ENCODE measurements at places on chromosomes 2 and 18.
A peak's percentile ranks its signal among the peaks of the same experiment; 100 is the strongest.

GRCh38 chr2:72800492-72800891 is 25.3 kb downstream of the EXOC6B start:
- no peak for DNase-seq

GRCh38 chr18:42961298-42961697 is 154.2 kb downstream of the RIT2 start:
- no peak for DNase-seq

DNA sequence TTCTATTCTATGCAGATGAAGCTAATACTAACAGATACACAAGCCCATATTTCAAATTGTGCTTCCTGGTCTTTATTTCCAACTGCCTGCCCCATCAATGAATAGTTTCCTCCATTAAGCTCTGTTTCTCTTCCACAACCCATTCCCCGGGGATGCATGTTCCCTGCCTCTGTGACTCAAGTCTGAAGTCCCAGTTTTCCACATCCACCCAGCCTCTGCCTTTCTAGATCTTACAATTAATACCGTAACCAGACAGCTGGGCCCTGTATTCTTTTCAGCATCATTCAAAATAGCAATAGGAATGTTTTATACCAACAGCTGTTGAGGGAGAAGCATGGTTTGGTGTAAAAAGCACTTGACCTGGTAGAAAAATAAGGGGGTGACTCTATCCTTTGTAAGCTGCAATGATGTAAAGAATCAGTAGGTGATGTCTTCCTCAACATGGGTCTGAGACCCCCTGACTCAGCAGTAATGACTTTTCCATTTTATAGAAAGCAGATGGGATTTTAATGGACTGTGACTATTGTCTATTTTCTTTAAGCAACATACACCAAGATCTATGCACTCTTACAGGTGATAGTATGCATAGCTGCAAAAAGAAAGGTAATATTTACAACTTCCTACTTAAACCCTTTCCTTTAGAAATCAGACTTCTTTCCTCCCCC is 46.1 kb upstream of the DAPL1 start:
- no peak for DNase-seq

DNA sequence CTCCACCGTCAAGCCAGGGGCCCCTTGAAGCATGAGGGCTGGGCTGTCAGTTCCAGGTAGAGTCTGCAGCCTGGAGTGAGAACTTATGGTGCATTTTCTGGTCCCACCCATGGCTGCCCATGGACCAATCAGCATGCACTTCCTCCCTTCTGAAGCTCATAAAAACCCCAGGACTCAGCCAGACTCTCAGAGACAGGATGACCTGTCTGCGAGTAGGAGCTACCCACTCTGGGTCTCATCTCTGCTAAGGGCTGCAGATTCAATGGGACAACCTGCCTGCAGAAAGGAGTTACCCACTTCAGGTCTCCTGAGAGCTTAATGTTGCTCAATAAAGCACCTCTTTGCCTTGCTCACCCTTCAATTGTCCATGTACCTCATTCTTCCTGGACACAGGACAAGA is 9.4 kb upstream of the DUSP19 start:
- DNase-seq: no peak

DNA sequence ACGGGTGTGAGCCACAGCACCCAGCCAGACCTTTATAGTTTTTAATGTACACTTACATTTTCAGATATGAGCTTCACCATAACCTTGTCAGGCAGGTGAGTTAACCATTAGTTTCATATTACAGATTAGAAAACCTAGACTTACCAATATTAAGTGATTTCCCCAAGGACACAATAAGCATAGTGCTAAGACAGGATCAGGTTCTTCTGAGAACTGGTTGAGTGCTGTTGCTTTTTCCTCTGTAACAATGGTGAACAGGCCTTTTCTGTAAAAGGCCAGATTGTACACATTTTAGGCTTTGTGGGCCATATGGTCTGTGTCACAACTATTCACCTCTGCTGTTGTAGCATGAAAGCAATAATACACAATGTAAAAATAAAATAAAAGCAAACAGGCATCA is 332.0 kb downstream of the PIK3C3 start:
- no peak for DNase-seq

DNA sequence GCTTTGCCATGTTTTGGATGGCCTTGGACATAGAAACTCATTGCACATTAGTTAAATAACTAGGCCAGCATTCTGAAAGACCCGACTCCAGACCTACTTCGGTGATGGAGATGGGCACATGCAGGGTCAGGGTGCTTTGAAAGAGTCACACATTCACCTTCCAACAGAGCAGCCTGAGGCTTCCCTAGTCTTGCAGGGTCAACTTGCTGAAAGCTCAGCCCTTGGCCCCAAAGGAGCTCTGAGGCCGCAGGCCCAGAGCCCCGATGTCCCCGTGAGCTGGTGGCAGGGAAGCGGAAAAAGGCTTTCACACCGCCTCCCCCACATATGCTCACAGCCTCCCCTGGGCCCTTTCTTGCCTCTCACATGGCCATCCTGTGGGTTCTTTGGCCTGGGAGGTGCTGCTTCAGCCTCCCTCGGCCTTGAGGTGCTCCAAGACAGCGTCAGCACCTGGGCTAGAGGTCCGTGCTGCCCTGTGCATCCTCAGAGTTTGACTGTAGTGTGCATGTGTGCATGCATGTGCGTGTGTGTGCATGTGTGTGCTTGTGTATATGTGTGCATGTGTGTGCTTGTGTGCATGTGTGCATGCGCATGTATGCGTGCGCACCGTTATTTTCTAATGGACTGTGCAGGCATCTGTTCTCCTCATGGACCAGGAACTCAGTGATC is 21.6 kb downstream of the LDLRAD4 start:
- no peak for DNase-seq

GRCh38 chr2:55751966-55752365 is 58.3 kb upstream of the PNPT1 start:
- DNase-seq: no peak

DNA sequence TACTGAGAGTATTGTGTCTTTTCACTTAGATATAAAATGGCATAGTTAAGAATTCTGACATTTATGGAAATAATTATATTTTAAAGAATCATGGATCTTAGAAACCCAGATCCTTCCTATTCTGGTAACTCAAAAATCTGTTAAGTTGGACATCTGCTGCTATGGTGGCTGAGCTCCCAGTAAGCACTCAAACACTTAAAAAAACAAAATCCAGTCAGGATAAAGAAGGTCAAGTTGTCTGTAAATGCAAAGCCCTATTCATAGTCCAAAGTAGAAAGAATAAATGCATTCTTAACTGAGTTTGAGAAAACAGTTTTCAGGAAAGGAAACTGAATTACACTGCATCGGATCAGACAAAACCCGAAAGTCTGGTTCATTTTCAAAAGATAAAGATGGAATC is 35.6 kb downstream of the EIF2AK3 start:
- DNase-seq: no peak

DNA sequence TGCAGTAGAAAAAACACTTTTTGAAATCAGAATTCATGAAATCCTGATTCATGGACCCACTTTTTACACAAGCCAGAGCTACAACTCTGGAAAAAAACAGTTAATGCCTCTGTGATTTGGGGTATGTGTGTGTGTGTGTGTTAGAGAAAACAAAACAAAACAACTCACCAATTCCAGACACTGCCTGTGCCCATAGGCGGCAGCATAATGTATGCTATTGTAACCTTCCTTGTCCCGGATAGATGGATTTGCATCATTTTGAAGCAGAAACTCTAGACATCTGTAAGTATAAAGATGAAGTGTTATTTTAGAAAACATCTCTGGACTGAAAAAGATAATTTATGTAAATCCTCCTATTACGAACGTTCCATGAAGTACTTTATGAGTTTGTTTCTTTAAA is 152.0 kb upstream of the PGAP1 start:
- DNase-seq: no peak

GRCh38 chr18:73719611-73720010 is 428.0 kb downstream of the FBXO15 start:
- DNase-seq: no peak

GRCh38 chr2:198441246-198441645 is 636.9 kb downstream of the PLCL1 start:
- no peak for DNase-seq

GRCh38 chr2:20590704-20591515 is 60.0 kb downstream of the HS1BP3 start:
- no peak for DNase-seq

GRCh38 chr2:186717320-186718007 is 23.6 kb downstream of the FAM171B start:
- DNase-seq: no peak

GRCh38 chr2:197707316-197708213 is 2.4 kb downstream of the MARS2 start:
- peak; percentile 56 for DNase-seq

DNA sequence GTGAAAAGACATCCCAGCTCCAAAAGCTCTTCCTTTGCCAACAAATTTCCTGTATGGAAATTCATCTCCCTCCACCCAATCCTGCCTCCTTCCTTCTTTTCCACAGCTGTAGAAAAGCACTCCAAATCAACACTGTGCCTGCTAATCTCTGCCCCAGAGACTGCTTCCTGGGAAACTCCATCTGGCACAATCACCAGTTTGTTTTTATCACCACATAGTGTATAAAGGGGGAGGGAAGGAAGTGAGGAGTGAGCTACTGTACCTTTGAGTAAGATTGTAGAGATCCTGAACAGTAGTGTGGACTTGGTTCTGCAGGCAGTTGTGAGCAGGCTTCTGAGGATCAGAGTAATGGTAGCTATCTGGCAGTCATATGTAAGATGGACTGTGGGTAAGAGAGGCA is 14.7 kb upstream of the FAM237A start:
- DNase-seq: no peak

DNA sequence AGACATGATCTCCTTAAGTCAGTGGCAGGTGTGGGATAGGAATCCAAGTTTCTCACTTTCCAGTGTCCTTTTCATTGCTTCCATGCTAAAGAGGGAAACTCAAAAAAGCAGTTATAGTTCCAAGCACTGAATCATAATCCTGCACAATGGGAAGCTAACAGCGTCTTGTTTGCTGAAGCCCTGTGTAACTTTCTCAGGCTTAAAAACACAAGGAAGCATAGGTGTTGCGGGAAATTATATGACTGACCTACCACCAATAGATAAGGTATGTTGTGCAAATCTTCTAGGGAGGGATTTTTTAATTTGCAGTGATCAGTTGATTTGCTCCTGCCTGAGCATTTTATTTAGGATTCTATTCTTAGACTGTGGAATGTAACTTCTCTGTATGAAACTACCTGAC is 250.9 kb downstream of the MYO3B start:
- no peak for DNase-seq

DNA sequence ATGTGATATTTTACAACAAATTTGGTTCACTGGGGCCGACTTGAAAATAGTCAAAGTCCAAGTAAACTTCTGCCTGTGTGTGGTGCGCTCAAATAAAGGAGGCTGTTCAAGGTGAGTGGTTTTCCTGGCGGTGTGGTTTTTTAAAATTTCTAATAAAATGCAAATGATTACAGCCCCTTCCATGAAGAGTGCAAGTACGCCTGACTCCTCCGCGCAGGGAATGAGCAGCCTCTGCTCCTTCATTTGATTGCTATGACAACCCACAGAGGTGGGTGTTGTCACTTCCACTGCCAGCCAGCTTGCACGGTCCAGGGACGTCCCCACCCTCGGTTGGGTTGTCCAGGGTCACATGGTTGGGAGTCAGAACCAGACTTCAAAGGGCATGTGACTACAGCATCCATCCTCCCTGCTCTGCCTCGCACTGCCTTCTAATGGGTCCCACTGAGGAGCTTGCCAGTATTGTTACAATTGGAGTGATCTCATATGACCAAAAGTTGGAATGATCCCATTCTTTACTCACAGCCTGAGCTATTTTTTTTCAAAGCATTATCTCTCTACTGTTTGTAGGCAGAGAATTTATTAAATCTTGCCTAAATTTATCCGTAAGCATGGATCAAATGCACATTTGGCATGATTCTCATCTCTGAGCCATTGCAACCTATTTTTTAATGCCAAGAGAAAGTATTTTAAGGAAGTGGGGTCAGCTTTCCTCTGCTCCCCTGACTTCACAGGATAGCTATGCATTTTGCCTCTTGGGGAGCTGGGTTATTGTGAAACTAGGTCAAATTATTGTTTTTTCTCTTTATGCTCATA is 121.3 kb downstream of the AGAP1 start:
- DNase-seq: no peak

DNA sequence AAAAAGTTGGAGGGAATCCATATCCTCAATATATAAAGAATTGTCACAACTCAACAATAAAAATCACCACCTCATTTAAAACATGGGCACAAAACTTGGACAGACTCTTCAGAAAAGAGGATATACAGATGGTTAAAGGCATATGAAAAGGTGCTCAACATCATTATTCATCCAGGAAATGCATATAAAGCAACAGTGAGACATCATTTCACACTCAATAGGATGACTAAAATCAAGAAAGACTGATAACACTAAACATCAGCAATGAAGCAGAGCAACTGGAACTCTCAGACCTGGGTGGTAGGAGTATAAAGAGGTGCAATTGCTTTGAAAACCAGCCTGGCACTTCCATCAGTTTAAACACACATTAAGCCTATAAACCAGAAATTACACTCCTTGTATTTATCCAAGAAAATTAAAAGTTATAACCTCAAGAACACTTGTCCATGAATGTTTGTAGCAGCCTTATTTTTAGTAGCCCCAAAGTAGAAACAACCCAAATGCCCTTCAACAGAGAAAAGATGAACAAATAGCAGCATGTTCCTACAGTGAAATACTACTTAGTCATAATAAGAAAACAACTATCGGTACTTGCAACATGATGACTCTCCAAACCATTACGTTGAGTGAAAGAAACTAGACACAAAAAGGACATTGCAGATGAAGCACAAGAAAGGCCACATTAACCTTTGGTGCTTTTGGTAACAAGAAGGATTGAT is 79.1 kb upstream of the TANC1 start:
- DNase-seq: no peak

- DNase-seq: no peak
Measured at GRCh38 chr2:54624591-54625071, 98.8 kb upstream of the EML6 start.

DNA sequence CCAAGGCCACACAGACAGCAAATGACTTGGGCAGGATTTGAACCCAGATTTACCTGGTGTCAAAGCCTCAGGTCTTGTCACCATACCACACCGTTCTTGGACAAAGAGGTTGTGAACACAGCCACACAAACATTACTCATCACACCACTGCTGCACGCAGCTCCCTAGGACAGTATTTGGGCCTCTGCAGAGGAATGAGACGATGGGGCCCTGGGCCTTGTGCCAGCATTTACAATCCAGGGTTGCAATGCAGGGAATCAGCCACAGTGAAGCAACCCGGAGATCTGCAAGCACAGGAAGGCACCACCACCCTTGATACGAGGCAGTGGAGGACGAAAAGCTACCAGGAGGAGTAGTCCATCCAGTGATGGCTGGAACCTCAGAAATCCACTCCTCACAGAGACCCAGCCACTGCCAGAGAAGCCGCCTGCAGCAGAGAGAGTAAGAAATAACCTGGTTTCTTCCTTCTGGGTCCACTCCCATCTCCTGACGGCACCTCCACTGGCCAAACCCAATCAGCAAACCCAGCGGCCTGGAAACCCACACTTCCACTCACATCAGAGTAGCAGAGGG is 3.7 kb upstream of the MTCL1 start:
- DNase-seq: no peak

GRCh38 chr2:71940695-71941094 is 207.0 kb downstream of the CYP26B1 start:
- no peak for DNase-seq

GRCh38 chr2:80022018-80022417 is 282.5 kb downstream of the LRRTM1 start:
- no peak for DNase-seq
